ENCODE measurements at places on chromosomes 3 and 15.

DNA sequence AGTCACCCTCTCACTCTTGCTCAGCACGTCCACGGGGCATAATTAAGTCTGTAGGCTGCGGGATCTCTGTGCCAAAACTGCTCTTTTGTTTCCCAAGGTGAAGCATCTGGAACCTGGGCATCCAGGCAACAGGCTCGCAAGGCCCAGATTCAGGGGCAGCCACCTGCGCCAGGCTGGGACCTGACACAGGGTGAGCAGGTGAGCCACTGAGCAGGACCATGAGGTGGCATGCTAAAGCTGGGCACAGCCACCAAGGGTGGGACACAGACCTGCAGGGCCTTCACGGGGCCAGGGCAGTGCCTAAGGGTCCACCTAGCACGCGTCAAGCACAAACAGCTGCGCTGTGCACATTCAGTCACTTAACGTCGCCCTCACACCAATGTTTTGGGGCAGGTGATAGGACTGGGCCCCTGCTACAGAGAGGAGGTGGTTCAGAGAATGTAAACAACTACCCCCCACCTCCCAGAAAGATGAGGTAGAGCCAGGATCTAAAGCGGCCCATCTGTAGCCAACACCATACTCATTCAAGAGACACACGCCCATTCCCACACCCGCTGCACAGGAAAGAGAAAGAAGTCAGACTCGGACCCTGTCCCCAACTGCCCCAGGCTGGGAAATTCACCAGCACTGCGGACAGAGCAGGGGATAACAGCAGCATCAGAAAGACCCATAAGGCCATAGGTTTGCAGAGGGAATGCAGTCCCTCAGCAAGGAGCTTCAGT, 16.3 kb downstream of the XXYLT1 start:
- DNase-seq = no peak

- peak; percentile 26 for DNase-seq
Observed at GRCh38 chr15:34109797-34110663, 8.1 kb downstream of the PGBD4 start.

DNA sequence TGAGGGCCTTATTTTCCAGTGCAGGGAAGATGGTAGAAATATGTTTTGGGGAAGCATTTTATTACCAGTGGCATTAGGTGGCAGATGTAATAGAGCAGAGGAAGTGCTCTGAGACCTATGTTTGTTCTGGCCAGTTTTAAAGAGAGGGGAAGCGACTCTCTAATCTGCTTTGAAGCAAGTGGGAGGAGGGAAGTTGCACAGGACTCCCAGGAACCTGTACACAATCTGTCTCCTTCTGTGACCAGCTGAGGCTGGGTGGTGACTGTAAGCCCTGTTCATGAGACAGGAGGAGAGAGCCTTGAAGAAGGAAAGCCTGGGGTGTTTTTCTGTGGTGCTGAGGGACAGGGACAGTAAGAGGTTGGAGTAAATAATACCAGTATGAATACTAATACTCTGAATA, 60.5 kb downstream of the LPP start:
- peak; percentile 86 for DNase-seq

GRCh38 chr15:60649845-60650548, 171.1 kb upstream of the ICE2 start:
- DNase-seq = no peak

DNA sequence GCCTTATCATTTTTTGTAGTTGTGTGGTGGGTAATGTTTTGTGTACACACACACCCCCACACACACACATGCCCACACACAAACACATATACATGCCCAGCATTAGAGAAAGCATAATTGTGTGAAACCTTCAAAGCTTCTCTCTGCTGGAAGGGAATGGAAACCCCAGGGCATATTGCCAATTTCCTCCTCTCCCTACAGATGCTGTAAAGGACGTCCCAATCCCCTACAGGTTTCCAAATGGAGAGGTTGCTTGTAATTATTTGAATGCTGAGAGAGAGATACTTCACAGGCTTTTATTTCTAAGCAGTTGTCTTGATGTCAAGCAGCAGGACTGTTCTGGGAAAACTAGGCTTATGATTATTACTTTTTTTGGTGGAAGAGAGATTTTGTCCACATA, 23.0 kb upstream of the CCK start:
- no peak for DNase-seq

DNA sequence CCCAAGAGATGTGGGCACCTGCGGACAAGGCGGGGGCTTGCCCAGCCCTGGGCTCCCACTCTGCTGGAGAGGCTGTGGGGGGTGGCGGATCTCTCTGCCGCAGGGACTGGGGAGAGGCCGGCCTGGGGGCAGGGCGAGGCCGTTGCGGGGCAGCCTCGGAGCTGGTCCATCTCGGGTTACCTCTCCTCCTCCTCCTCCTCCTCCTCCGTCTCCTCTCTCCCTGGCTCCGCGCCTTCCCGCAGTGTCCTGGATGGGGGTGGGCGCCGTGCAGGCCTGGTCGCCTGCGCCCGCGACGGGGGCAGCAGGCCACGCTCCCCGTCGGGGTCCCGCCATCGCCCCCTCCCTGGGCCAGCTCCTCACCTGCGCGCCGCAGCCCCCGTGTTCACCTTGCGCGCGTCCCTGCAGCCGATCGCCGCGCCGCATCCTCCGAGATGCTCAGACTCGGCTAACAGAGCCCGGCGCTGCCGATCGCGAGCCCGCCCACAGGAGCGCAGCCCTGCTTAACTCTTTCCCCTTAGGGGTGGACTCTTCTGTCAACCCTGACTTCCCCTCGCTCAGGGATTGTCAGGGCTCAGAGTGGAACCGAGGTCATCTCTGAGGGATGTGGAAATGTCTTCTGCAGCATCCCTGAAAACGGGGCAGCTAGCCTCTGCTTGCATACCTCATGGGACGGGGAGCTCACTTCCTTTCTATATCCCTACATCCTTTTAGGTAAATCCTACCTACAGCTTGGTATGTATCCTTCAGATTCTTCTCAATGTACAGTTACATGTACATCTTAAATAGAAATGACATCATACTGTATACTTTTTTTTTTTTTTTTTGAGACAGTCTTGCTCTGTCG, at the start of gene PRRT3:
Gene PRRT3, minus strand, starts transcription at position 447 of the 844 bp plus-strand sequence. CDS start 2,293 bp downstream, outside the sequence.
- DNase-seq = peak; percentile 49

- no peak for DNase-seq
Observed at GRCh38 chr3:112560307-112560706, 1.5 kb downstream of the ATG3 start.

GRCh38 chr3:158770741-158771350, 31.0 kb upstream of the MFSD1 start:
- no peak for DNase-seq

GRCh38 chr15:39898317-39898716, 21.7 kb downstream of the GPR176 start:
- no peak for DNase-seq

- DNase-seq = no peak
Observed at GRCh38 chr3:167729591-167729990, 5.1 kb downstream of the PDCD10 start.

DNA sequence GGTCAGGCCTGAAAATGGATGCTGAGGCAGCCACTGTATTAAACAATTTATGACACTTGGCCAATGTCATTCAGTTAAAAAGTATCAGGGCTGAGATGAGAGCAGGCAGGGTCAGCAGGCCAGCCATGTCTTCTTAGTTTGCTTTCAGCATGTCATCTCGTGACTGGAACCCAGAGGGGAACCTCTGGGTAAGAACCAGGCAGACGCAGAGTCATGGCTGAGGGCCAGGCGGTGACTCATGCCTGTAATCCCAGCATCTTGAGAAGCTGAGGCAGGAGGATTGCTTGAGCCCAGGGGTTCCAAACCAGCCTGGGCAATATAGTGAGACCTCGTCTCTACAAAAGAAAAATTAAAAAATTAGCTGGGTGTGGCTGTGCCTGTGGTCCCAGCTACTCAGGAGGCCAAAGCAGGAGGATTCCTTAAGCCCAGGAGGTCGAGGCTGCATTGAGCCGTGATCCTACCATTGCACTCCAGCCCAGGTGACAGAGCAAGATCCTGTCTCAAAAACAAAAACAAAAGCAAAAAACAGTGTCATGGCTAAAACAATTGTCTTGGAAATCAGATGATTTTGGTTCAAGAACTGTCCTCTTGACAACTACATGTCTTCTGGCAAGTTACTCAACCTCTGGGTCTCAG, 11.7 kb downstream of the BCL2L10 start:
- peak; percentile 90 for DNase-seq

DNA sequence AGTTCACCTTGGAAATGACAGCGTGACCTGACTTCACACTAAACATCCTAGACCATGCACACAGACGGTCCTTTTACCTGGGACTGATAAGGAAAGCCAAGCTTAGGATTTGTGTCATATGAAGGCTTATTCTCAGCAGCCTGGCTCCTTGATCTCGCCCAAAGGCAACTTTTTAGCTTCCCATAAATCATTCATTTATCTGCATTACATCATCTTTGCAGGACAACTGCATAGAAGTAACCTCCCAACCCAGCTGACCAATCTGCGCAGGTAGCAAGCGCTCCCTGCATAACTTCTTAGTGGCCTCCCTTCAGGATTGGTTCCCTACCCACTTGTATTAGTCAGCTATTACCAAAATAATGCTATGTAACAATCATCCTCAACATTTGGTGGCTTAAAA, 389.9 kb upstream of the PROK2 start:
- DNase-seq = no peak

GRCh38 chr3:194009892-194010533, 125.9 kb upstream of the HES1 start:
- no peak for DNase-seq

DNA sequence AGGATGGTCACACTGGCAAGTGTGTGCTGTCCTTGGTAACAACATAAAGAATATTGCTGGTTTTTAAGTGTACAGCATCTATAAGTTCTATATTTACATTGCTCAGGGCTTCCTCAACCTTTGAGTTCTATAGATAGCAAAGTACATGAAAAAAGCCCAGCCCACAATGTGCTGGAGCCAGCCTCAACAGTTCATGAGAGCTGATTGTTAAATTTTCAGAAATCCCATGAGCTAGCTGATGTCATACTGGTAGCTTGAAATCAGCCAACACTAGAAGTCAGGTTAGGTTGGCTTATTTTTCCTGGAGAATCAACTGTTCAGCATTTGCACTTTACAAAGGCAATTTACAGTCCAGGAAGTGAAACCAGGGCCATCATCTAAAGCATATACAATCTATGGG, 102.8 kb downstream of the STRIT1 start:
- no peak for DNase-seq

- no peak for DNase-seq
Observed at GRCh38 chr3:37551857-37552256, 309.8 kb upstream of the CTDSPL start.

- DNase-seq = no peak
Observed at GRCh38 chr3:176442326-176442725, 755.0 kb downstream of the TBL1XR1 start.

- DNase-seq = no peak
Observed at GRCh38 chr15:36050899-36051298, 504.9 kb upstream of the DPH6 start.

DNA sequence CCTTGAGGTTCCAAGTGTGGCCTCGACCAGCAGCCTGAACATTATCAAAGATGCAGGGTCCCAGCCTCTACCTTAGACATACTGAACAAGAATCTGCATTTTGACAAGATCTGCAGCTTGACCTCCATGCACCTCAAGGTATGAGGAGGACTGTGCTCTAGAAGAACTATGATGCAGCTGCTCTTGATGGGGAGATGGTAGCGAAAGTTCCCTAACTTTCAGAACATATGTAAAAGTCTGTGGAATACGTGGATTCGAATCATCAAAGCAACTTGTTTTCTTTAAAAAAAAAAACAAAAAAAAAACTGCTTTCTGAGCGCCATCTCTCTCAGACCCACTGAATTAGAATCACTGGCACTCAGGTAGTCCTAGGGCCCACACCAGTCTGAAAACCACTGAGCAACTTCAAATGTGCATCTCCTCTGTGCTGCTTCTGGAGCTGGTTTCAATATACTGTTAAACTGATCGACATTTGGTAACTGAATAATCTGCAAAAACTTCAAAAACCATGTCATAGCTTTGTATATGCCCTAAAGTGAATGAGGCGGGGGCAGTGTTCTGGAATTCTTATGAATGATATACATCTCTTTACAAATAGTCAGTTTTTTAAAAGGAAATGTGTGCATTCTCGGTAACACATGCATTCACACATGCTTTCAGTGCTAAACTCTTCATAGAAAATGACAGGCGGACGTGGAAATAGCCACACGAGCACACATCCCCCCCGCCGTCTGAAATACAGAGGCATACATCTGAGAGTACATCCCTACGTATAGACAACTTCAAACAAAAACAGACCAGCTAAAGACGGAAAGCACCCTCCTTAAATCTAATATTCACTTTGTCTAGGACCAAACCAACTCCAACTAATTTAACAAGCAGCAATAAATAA, 128.8 kb downstream of the FOXP1 start:
- no peak for DNase-seq

DNA sequence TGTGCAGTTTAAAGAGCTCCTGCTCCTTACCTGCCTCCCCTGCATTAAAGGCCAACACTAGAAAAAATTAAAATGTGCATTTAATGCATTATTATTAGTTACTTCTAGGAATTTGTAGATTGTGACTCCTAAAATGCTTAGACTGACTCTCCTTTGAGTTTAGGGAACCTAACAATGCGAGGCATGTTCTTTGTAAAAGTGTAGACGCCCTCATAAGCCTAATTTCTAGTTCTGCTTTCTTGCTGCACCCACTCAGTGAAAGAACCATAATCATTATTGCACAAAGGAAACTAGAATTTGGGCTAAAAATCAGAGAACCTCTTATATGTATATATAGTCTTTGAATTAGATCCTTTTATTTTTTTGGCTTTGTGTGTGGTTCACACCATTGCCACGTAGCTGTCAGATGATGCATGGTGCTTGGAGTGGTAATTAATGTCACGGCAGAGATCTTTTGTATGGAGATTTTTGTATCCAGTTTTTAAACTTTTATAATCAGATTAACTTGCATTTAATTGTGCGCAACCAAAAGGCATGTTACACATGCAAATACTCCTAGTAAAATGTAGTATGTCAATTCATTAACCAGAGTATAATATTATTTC, 710 bp downstream of the ABHD10 start:
- DNase-seq = peak; percentile 78

DNA sequence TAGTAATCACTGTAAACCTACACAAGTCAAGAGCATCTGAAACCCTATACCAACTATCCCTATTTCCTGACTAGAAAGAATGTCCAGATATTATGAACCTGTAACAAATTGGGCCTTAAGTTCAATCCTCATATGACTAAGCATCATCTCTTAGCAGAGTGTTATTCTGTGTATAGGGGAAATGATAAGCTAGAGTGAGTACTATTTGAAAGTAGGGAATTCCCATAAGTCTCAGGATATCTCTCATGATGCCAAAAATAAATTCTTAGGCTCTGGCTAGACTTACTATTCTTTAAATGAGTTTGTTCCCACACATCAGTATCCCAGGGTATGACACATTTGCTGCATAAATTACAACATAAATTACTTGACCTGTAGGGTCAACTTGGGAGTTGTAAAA, 15.3 kb downstream of the MRPL47 start:
- no peak for DNase-seq

DNA sequence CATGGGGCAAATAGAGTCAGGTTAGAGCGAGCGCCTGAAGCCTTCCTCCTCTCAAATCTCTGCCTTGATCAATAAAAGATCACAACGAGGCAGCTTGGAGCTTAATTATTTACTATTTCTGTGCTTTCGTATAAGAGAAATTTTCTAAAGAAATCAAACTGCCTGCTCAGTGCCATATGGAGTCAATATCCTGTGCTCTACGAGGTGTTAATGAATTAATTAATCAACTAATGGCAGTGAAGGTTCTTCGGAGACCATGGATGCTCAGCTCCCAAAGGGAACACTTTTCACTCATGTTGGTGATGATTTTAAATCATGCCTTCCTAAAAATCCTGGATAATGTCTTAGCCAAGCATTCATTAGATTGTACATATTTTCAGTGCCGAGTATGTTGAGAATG, 153.5 kb upstream of the PPP2R3A start:
- no peak for DNase-seq

- peak; percentile 40 for DNase-seq
Observed at GRCh38 chr3:43288366-43288765, 2.0 kb downstream of the SNRK start.

GRCh38 chr3:123833398-123833785, 50.7 kb downstream of the MYLK start:
- DNase-seq = no peak
